B cell (primary cell): ENCODE measurements at places on chromosomes 11 and 22. TPM values are rescaled to one million over a fixed set of nuclear protein-coding genes. Genes with fewer than 3 reads are reported as not detected.

- no peaks in the 10 kb centered on the region for H3K27me3 ChIP-seq
- DNase-seq: no peak
- H3K27ac ChIP-seq: no peak overlapping the region
- H3K4me1 ChIP-seq: no peaks in the 10 kb centered on the region
- H3K4me3 ChIP-seq: no peak overlapping the region
Observed at GRCh38 chr11:45048313-45048841, 97.7 kb upstream of the TP53I11 start.

DNA sequence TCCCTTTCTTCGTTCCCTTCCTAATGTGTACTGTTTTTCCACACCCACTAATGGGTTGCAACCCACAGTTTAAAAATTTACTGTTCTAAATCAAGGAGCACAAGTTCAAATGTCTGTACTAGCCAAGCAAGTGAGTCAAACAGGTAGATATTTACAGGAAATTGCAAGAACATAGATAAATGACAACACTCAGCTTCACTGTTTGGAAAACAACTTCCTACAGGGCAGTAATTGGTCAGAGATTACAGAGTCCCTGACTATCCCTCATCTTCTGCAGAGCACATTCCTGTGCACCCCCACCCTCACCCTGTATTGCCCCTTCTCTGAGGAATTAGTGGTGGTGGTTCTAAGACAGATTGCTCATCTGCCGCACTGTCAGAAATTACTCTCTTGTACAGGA lies 1.9 kb downstream of the SERPING1 start:
- no peaks in the 10 kb centered on the region for H3K36me3 ChIP-seq
- H3K27ac ChIP-seq: no peak overlapping the region
- no peak overlapping the region for H3K4me3 ChIP-seq
- no peak for DNase-seq

DNA sequence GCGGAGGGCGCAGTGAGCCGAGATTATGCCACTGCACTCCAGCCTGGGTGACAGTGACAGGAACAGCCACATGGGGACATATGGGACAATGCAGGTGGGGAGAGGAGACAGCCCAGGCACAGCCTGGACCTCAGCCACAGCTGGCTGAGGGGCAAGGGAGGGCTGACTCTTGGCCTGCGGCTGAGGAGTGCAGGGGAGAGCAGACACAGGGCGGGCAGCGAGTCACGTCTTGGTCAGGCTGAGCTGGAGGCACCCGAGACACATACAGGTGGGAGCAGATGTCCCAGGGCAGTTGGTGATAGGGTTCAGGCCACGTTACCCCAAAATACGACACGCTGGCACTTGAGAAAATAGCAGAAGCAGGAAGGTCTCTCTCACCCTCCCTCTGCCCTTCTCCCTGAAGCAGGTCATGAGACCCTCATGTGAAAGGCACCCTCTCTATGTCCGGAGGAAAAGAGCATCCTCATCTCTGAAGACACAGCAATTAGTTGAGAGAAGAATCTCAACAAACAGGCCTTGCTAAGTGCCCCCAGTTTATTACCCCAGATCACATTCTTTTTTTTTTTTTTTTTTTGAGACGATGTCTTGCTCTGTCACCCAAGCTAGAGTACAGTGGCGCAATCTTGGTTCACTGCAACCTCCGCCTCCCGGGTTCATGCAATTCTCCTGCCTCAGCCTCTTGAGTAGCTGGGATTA lies 10.5 kb downstream of the KIAA0930 start:
- H3K27me3 ChIP-seq: no peaks in the 10 kb centered on the region
- H3K36me3 ChIP-seq: peaks cover 9% of the 10 kb centered on the region
- H3K4me3 ChIP-seq: no peak overlapping the region
- H3K27ac ChIP-seq: no peak overlapping the region
- DNase-seq: no peak

DNA sequence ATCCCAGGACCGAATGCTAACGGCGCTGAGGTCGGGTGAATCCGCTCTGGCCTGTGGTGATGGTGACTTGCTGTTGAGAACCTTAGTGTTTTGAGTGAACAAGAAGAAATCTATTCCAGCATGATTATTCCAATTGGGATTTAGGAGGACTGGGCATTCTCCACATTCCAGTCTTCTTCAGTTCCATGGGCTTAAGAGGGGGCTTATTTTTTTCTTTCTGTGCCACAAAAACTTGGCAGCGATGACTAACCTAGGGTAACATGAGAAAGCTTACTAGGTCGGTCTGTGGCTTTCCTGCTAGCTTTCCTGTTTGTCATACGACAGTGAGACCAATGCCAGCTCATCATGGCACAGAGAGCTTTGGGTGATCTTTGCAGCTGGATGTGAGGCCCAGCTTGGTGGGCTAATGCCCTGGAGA lies 62.9 kb upstream of the ATXN10 start:
- H3K4me1 ChIP-seq: no peaks in the 10 kb centered on the region
- H3K27ac ChIP-seq: no peak overlapping the region
- no peak for DNase-seq
- no peaks in the 10 kb centered on the region for H3K27me3 ChIP-seq

DNA sequence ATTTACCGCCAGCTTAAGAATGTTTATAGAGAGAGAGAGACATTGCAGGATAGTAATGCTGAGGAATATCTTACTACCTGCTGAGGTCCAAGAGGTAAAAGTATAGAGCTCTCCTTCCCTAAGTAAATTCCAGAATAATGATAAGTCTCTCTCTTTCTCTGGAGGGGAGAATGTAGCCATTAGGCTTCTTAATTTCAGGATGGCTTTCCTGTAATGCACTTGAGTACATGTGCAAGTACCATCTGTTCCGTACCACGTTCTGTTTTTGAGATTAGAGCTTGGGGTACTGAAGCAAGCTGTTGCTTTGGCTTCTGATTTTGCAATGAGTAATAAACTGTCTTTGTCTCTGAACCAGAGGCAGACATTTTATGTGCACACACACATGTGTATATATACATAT lies 1314.0 kb downstream of the JRKL start:
- H3K27ac ChIP-seq: no peak overlapping the region
- H3K4me3 ChIP-seq: no peak overlapping the region
- no peaks in the 10 kb centered on the region for H3K36me3 ChIP-seq
- H3K4me1 ChIP-seq: no peaks in the 10 kb centered on the region
- H3K27me3 ChIP-seq: no peaks in the 10 kb centered on the region

GRCh38 chr11:131811383-131811782 lies 441.0 kb downstream of the NTM start:
- no peak overlapping the region for H3K4me3 ChIP-seq
- H3K27me3 ChIP-seq: no peaks in the 10 kb centered on the region
- H3K27ac ChIP-seq: no peak overlapping the region
- H3K36me3 ChIP-seq: no peaks in the 10 kb centered on the region
- no peaks in the 10 kb centered on the region for H3K4me1 ChIP-seq
- DNase-seq: no peak

Gene KDELR3
- total RNA-seq: not detected in 2 replicates

Gene GSTT4
- not detected in 2 replicates for total RNA-seq

Gene TRPM5
- total RNA-seq: not detected in 2 replicates

Gene OR8A1
- total RNA-seq: not detected in 2 replicates
